ENCODE measurements at places on chromosomes 13 and 19.

DNA sequence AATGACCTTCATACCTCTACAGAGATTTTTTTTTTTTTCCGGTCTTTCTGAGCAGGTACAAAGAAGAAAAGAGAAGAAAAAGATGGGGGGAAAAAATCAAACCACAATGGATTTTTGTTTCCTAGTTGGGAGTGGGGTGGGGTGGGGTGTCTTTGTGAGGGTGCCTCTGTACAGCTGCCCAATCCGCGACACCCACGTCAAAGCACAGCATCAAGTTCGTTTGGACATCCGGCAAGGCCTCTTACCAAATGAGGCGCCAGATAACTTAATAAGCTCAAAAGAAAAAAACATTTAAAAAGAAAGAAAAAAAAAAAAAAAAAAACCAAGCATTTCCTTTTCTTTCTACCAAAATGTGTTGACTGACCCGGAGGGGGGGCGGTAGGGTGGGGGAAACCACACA lies 70.3 kb upstream of the NFIC start:
- no peaks in the 10 kb centered on the region for H3K4me1 ChIP-seq
- H3K4me3 ChIP-seq, result no peak overlapping the region
- no peak overlapping the region for H3K27ac ChIP-seq
- DNase-seq, result no peak
- no peaks in the 10 kb centered on the region for H3K27me3 ChIP-seq

DNA sequence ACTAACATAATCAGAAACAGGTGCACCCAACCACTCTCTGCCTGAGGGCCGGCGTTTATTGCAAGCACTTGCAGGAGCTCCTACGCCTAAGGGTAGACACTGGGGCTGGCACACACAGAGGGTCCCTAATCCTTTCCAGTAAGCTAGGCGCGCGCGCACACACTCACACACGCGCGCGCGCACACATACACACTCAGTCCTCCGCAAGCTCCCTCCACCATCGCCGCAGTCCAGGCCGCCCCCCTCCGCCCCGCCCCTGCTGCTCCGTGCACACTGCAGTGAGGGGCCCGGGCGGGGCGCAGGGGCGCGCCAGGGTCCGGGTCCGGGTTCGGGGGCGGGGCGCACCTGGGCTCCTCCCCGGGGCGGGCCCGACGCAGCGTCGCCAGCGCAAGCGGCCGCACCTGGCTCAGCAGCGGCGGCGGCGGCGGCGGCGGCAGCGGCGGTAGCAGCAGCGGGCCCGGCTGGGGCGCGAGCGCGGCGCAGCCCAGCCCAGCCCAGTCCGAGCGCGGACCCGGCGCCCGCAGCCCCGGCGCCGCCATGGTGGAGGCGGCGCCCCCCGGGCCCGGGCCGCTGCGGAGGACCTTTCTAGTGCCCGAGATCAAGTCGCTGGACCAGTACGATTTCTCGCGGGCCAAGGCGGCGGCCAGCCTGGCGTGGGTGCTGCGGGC lies at the start of gene CAMSAP3:
CAMSAP3 (plus strand) TSS at position 398 of the 668 bp plus-strand sequence; CDS start at position 538, 140 bp downstream.
- no peaks in the 10 kb centered on the region for H3K4me1 ChIP-seq
- H3K36me3 ChIP-seq, result no peaks in the 10 kb centered on the region
- H3K27me3 ChIP-seq, result peaks cover 5% of the 10 kb centered on the region
- H3K4me3 ChIP-seq, result peak within 1 kb of the TSS; percentile 41

DNA sequence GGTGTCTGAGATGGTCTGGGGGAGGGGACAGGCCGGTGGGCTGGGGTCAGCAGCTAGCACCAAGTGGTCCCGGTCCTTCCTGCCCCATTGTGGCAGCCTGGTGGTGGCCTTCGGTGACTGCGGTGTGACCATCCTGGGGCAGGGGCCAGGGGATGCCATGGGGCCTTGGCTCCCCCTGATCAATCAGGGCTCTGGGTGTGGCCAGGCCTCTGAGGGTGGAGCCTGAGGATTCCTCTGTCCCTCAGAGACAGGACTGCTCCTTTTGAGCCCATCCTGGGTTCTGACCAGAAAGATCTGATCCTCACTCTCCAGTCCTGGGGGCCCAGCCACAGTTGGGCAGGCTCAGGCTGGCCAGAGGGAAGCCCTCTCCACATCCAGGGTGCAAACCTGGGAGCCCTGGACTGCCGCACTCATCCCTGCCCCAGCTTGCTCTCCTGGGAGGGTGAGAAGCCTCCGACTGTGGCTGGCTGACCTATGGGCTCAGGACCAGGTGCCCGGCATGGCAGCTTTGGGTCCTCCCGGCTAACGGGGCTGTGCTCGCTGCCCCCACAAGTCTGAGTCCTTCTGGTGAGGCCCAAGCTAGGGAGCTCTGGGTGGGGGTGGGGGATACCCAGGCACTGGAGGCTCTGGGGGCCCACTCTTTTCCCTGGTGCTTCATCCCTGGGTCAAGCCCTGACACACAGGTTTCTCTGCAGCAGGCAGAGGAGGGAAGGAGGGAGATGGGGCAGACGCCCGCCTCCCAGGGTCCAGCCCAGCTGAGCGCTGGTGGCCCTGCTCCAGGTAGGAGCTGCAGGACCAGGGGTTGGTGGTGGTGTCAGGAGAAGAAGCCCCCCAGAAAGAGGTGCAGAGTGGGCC lies 59.5 kb downstream of the IER2 start:
- no peak overlapping the region for H3K4me3 ChIP-seq
- no peaks in the 10 kb centered on the region for H3K27me3 ChIP-seq
- no peak overlapping the region for H3K27ac ChIP-seq
- no peak for DNase-seq
- peaks cover 9% of the 10 kb centered on the region for H3K4me1 ChIP-seq

- H3K4me3 ChIP-seq, result no peak overlapping the region
- H3K36me3 ChIP-seq, result no peaks in the 10 kb centered on the region
- no peaks in the 10 kb centered on the region for H3K27me3 ChIP-seq
- no peaks in the 10 kb centered on the region for H3K4me1 ChIP-seq
- DNase-seq, result no peak
- no peak overlapping the region for H3K27ac ChIP-seq
These were observed 8.5 kb upstream of the DENND1C start for GRCh38 chr19:6490134-6490533.

- no peak overlapping the region for H3K4me3 ChIP-seq
- no peak overlapping the region for H3K27ac ChIP-seq
- no peaks in the 10 kb centered on the region for H3K27me3 ChIP-seq
- H3K36me3 ChIP-seq, result no peaks in the 10 kb centered on the region
These were observed 47.4 kb upstream of the PCDH9 start for GRCh38 chr13:67277581-67277980.

DNA sequence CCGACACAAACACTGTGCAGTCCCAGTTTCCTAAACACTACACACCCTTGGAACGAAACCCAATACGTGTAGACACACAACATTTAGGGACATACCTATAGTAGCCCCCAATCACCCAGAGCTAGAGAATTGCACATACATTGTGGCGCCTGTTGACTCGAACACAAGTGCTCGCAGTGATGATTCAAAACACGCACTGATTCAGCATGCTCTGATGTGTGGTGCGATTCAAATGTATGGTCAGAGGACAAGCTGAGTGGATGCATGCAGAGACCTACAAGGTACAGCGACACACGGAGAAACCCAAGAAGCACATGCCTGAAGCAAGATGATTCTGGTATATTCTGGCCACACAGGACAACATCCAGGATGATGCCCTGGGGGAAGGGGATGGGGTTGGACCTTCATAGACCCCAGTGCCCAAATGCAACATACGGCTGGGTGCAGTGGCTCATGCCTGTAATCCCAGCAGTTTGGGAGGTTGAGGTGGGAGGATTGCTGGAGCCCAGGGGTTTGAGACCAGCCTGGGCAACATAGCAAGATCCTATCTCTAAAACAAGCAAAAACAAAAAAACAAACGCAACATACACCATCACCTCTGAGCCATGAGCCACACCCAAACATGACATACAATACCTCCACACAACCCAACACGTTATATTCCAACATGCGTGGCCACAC lies 997 bp upstream of the KCNN4 start:
- no peaks in the 10 kb centered on the region for H3K36me3 ChIP-seq
- no peak overlapping the region for H3K27ac ChIP-seq
- no peak overlapping the region for H3K4me3 ChIP-seq
- H3K4me1 ChIP-seq, result peaks cover 7% of the 10 kb centered on the region
- H3K27me3 ChIP-seq, result no peaks in the 10 kb centered on the region
- DNase-seq, result no peak

DNA sequence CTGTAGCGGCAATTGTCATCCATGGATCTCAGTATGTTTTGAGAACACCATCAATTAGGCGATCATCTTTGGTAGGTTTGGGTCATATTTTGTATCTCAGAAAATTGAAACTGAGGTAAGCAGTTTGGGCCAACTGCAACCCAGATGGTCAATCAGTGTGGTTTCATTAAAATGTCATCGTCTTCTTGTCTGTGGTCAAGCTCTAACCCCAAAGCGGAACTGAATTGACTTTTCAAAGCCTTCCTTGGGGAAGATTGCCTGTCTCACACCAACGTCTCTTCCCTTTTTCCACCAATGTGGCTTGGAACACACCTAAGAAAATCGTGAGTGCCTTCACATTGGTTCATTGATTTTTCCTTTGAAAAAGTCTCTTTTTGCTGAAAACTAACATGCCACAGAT lies 56.3 kb upstream of the UBAC2 start:
- H3K36me3 ChIP-seq, result no peaks in the 10 kb centered on the region
- no peak for DNase-seq
- no peaks in the 10 kb centered on the region for H3K27me3 ChIP-seq
- H3K27ac ChIP-seq, result no peak overlapping the region

DNA sequence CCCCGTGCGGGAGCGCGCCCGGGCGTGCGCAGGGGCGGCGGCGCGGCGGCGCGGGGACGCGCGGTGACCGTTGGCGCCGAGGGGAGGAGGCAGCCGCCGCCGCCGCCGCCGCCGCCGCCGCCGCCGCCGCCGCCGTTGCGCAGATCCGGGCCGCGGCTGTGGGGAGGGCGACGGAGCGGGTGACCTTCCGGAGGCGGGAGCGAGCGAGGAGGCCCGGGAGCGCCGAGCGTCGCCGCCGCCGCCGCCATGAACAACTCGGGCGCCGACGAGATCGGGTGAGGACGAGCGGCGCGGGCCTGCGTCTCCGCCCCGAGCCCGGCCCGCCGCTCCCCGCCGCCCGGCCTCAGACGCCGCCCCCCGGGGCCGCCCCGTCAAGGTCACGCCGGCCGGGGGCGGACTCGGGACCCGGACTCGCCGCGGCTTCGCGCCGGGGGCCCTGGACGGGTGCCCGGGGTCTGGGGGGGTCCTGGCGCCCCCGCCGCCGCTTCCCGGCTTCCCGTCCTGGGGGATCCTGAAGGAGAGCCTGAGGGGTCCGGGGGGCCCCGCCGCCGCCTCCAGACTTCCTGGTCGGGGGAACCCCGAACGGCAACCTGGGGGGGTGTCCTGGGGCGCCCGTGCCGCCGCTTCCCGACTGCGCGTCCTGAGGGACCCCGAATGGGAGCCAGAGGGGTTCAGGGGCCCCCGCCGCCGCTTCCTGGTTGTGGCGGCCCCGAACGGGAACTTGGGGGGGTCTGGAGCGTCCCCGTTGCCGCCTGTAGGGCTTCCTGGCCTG lies at the start of gene DAZAP1:
DAZAP1 (plus strand) TSS at position 59 of the 772 bp plus-strand sequence; CDS start at position 247, 188 bp downstream.
- no peaks in the 10 kb centered on the region for H3K27me3 ChIP-seq
- H3K4me1 ChIP-seq, result peaks cover 31% of the 10 kb centered on the region
- peak within 1 kb of the TSS; percentile 96 for H3K27ac ChIP-seq

DNA sequence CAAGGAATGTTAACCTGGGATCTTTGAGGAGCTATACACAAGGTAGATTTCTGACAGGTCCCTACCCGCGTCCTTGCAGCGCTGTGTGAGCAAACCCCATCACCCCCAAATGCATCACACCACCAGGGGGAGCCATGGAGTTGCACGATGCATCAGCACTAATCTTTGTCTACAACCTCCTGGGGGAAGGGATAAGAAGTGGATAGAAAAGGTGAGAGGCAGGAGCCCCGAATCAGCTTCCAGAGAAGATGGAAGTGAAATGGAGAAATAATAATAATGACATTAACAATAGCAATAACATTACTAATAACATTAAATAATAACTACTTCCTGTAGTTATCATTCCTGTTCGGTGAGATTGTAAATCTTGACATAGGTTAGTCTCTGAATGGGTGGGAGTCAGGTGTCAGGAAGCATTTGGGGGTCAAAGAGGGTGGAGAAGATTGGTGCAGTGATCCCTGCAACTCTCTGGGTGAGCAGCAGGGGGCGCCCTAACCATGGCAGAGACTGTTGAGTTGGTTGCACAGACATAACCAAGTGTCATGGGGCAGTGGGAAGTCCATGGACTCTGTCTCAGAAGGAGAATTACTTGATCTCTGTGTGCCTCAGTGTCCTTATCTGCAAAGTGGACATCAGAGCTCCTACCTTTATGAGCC lies 16.5 kb downstream of the SIGLEC7 start:
- H3K4me3 ChIP-seq, result no peak overlapping the region
- H3K4me1 ChIP-seq, result no peaks in the 10 kb centered on the region
- H3K36me3 ChIP-seq, result no peaks in the 10 kb centered on the region
- no peaks in the 10 kb centered on the region for H3K27me3 ChIP-seq

DNA sequence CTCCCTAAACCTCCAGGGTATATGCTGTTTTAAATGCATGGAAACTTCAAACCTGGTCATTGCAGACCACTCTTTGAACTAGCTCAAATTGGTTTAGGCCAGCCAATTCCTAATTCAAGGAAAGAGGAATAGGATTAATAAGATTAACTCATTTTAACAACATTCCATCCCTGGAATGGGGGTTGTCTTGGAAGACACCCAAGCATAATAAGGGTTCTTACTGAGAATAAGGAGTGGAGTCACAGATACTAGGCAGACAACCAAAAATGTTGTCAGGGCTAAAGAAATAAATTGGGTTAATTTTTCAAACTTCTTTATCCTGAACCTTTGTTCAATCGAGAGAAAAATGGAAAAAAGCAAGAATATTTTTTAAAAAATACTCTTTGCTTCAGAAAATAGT lies 186.2 kb downstream of the PCDH9 start:
- no peaks in the 10 kb centered on the region for H3K27me3 ChIP-seq
- H3K27ac ChIP-seq, result no peak overlapping the region
- no peaks in the 10 kb centered on the region for H3K4me1 ChIP-seq
- no peaks in the 10 kb centered on the region for H3K36me3 ChIP-seq
- no peak overlapping the region for H3K4me3 ChIP-seq

- peak; percentile 97 for DNase-seq
- peaks cover 5% of the 10 kb centered on the region for H3K4me1 ChIP-seq
- H3K36me3 ChIP-seq, result no peaks in the 10 kb centered on the region
- H3K27me3 ChIP-seq, result no peaks in the 10 kb centered on the region
These were observed at the start of gene TNFAIP8L1 for GRCh38 chr19:4638828-4639530. Gene TNFAIP8L1 (plus strand): TSS chr19:4639516. CDS start chr19:4651870, 12,354 bp downstream.

- no peak for DNase-seq
- H3K36me3 ChIP-seq, result no peaks in the 10 kb centered on the region
- no peak overlapping the region for H3K4me3 ChIP-seq
These were observed 416.9 kb downstream of the IRS2 start for GRCh38 chr13:109369353-109370052.

DNA sequence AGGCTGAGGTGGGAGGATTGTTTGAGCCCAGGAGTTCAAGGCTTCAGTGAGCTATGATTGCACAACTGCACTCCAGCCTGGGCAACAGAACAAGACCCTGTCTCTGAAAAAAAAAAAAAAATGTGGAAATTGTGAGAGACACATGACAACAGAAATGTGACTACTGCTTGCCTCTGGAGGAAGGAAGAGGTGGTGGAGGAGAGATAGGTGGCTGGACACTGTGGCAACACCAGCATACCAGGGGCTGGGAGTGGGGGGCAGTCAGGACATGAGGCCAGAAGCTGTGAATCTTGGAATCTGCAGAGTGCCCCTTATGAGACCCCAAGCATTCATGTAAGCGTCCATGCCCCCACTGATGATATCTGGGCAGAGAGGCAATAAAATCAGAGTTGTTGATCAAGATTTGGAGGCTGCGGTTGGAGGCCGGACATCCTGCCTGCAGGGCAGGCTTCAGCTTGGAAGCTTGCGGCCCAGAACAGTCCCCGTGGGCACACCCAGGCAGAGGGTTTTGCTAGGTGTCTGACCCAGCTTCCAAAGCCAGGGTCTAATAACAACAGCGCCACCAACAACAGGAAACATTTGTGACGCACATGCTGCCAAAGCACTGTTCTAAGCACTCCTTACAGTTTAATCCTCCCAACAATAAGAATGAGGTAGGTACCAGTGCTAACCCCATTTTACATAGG lies 16.9 kb downstream of the FAM187B start:
- no peaks in the 10 kb centered on the region for H3K27me3 ChIP-seq
- no peak overlapping the region for H3K4me3 ChIP-seq
- H3K4me1 ChIP-seq, result no peaks in the 10 kb centered on the region
- no peaks in the 10 kb centered on the region for H3K36me3 ChIP-seq
- DNase-seq, result peak; percentile 79
